ENCODE measurements at places on chromosomes 1 and 21. TPM values are rescaled to one million over a fixed set of nuclear protein-coding genes. Genes with fewer than 3 reads are reported as not detected.

DNA sequence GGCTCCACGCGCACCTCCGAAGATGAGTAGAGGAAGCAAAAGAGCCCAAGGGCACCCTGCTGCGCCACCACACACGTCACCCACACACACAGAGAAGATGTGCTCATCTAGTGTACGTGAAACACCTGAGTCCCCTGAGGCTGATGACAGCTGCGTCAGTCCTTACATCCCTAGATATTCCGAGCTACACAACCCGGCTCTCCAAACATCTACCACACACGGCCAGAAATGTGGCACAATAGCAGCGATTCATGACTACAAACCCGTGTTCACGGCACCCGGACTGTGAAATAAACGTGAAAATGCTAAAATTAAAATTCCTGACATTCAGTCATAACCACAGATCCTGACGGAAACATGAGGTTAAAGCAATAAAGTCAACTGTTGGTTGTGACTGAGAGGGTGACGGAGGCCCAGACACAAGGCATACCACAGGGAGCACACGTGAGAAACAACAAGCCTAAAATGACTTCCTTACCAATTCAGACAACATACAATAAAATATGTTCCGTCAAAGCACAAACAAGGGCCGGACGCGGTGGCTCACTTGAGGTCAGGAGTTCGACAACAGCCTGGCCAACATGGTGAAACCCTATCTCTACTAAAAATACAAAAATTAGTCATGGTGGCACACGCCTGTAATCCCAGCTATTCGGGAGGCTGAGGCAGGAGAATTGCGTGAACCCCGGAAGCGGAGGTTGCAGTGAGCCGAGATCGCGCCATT, 7.3 kb downstream of the SSU72 start:
- no peaks in the 10 kb centered on the region for H3K27me3 ChIP-seq
- no peak for DNase-seq
- H3K27ac ChIP-seq, result no peak overlapping the region
- no peak overlapping the region for H3K4me3 ChIP-seq

DNA sequence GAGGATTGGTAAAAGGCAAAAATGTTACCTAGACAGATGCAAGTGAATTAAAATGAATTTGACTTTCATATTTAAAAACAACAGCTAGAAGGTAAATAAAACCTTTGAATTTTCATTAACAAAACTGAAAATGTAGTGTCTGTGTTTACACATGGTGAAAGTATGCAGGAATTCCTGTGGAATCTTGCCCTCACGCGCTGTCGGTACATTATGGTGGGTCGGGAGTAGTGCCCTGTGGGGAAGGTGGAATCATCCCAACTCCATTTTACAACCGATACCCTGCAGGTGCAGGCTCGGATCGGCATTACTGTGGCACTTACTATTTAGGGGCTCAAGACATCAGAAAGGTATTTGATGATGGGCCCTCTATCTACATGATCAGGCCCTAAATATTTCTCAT, 197.2 kb upstream of the MAP1LC3C start:
- H3K36me3 ChIP-seq, result no peaks in the 10 kb centered on the region
- no peak for DNase-seq
- H3K27me3 ChIP-seq, result no peaks in the 10 kb centered on the region
- H3K4me1 ChIP-seq, result no peaks in the 10 kb centered on the region

DNA sequence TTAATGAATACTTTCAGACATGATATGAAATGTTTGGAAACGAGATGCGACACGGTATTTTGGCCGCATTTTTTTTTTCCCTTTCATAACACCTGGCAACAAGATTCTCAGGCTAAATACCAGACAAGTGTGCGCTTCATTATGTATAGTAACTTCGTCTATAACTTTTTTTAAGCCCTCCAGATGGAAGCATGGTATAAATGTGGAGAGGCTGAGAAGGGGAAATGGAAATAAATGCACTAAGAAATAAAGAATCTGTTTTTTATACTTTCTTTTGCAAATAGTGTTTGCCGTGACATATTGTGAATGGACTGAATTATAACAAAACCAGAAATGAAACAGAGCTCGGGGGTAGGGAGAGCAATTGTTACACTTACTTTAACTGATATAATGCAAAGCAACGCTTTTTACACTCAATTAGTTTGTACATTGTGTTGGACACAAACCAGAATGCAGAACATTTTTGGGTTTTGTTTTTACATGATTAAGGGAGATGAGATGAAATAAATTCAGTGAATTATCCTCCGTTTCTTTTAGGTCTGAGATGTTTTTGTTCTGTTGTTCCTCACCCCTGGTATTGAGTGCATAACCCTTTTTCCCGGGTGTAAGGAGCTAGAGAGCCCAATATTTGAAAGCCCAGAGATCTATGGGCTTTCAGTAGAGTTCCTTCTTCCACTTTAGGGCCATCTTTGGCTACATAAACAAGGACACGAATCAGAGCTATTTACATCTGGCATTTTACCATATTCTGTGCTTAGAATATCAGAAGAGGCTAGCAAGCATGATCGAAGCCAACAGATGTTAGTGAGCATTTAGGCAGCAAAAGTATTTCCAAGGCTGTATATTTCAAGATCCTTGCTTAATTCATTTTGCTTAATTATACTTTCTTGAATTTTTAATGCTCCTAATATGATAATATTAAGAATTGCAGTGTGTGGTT, 478.0 kb downstream of the CAMTA1 start:
- no peak overlapping the region for H3K4me3 ChIP-seq
- H3K27ac ChIP-seq, result no peak overlapping the region
- no peaks in the 10 kb centered on the region for H3K36me3 ChIP-seq
- no peaks in the 10 kb centered on the region for H3K4me1 ChIP-seq

- no peak overlapping the region for H3K27ac ChIP-seq
- no peaks in the 10 kb centered on the region for H3K27me3 ChIP-seq
- no peak overlapping the region for H3K4me3 ChIP-seq
- no peaks in the 10 kb centered on the region for H3K36me3 ChIP-seq
- no peak for DNase-seq
These were observed 40.5 kb upstream of the SAMD13 start for GRCh38 chr1:84260852-84261518.

DNA sequence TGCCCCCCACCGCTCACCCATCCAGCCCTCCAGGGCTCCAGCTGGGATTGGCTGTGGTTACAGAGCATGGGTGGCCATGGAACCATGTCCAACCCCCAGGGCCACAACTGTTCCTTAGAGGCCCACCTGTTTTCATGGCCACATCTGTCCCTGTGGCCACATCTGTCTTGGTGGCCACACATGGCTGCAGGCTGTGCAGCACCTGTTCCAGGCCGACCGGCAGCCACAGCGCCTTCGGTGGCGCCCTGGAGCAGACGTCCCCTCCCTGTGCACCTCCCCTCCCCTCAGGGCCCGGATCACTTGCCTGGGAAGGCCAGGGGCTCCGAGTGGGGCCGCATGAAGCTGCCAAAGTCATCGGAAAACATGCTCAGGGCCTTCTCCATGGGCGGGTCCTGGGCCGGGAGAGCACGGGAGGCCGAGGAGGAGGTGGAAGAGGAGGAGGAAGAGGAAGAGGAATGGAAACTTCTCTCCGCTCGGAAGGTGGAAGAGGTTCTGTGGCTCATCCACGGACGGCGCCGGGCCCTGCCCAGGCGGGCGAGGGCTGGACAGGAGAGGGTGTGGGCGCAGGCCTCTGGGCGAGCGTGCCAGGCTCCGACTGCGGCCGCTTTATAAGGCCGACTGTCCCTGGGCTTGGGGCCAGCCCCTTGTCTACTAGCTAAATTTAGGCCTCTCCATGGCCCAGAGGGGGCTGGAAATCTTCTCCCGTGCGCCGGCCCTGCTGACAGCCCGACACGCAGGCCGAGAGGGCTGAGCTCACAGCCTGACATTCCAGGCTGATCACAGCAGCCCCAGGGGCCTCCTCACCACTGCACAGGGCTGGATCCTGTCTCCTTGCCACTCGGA, at the start of gene HSPB7:
Gene HSPB7, minus strand, starts transcription at position 583 of the 843 bp plus-strand sequence. Its CDS starts 80 bp downstream, at position 503.
- no peak for DNase-seq
- peaks cover 7% of the 10 kb centered on the region for H3K4me1 ChIP-seq
- no peak within 1 kb of the TSS for H3K27ac ChIP-seq

GOLT1A gene
- total RNA-seq, result 0.42 TPM

GRCh38 chr1:243842161-243842560, 7.9 kb downstream of the AKT3 start:
- peak overlapping the region; percentile 69 for H3K27ac ChIP-seq
- H3K4me3 ChIP-seq, result no peak overlapping the region
- no peaks in the 10 kb centered on the region for H3K36me3 ChIP-seq

GRCh38 chr1:169390303-169390702, 22.3 kb downstream of the BLZF1 start:
- H3K36me3 ChIP-seq, result peaks cover 46% of the 10 kb centered on the region
- H3K27ac ChIP-seq, result no peak overlapping the region
- H3K27me3 ChIP-seq, result no peaks in the 10 kb centered on the region
- H3K4me1 ChIP-seq, result no peaks in the 10 kb centered on the region

GRCh38 chr21:14541841-14542490, 4.1 kb downstream of the SAMSN1 start:
- no peak for DNase-seq
- no peaks in the 10 kb centered on the region for H3K36me3 ChIP-seq
- H3K4me1 ChIP-seq, result peaks cover 30% of the 10 kb centered on the region
- peak overlapping the region; percentile 74 for H3K4me3 ChIP-seq

DNA sequence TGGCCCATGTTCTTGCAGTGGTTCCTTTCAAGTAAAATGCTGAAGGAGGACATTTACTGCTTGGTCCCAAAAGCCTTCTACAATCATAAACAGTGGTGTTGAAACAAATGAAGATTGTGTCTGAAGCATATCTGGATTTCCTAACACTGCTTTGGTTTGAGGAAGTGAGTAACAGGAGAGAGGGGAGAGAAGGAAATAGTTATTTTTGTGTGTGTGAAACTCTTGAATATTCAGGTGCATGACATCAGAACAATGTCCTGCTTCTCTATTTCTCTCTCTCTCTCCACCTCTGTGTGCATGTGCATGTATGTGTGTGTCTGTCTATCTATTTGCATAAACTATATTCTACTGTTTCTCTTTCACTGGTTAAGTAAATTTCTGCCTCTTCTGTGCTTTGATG, 61.4 kb upstream of the TNFSF18 start:
- no peak overlapping the region for H3K4me3 ChIP-seq
- H3K27me3 ChIP-seq, result no peaks in the 10 kb centered on the region
- DNase-seq, result no peak
- H3K27ac ChIP-seq, result no peak overlapping the region

RPS6KA1 gene
- total RNA-seq, result 123 TPM

DNA sequence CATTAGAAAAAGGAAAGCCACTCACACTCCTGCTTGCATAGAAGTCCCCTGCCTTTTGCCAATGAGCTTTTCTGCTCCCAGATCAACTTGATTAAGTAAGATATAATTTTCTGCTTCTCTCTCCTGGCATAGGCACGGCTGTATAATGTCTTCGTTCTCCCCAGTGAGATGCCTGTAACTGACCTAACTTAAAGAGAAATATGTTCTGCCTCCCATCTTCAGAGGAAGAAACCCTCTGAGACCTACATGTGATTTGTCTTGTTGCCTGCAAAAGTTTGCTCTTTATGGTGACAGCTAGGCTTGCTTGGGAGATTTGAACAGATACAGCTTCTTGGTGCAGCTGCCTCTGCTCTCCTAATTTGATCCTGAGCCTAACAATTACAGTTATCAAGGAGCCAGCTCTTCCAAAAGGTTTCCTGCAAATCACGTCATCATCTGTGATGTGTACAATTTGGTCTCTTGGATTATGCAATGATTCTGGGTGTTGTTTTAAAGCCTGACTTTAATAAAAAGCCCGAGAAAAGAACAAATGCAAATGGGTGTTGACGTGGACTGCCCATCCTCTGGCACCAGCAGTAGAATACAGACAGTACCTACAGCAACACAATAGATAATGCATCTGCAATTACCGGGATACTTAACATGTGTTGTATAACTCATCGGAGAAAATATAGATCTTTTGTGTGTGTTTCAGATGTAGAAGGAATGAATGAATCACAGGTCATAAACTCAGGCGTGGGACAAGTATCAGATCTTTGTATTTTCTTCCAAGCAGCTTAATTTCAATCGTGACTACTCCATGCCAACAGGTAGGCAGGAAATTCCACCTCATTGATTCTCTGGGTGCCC, 76.2 kb upstream of the KAZN start:
- H3K27ac ChIP-seq, result no peak overlapping the region
- no peak for DNase-seq
- H3K4me1 ChIP-seq, result no peaks in the 10 kb centered on the region
- no peaks in the 10 kb centered on the region for H3K36me3 ChIP-seq
- no peak overlapping the region for H3K4me3 ChIP-seq

DNA sequence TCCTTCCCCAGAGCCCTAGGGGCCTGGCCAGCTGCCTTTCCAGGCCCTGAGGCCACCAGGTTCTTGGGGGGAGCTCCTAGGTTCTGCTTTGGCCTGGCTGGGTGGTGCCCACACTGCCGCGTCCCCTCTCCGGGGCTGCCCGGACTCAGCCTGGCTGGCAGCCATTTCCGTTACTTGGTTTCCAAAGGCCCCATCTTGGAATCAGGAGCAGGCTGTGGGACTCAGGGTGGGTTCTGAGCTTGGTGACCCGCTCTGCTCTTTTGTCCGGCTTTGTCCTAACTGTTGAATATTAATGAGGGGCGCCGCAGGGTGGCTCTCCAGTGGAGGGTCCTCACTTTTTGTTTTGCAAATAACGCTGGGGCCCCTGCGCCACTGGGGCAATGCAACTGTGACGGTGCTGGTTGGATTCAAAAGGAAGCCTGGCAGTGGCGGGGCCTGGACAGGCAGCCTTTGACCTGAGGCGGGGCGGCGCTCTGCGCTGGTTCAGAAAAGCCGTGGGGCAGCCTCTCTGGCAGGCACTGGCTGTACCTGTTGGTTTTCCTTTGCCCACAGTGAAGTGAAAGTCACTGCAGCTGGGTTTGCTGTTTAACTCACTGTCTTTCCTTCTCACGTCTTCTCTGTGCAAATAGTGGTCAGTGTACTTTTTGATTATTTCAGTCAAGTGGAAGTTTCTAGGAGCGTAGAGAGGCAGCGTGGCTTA, 20.2 kb downstream of the SKI start:
- H3K4me3 ChIP-seq, result no peak overlapping the region
- no peaks in the 10 kb centered on the region for H3K27me3 ChIP-seq
- peaks cover 13% of the 10 kb centered on the region for H3K4me1 ChIP-seq
- peaks cover 17% of the 10 kb centered on the region for H3K36me3 ChIP-seq
- no peak for DNase-seq

GRCh38 chr1:84146411-84147032, 2.5 kb downstream of the PRKACB start:
- DNase-seq, result no peak
- H3K36me3 ChIP-seq, result peaks cover 4% of the 10 kb centered on the region
- H3K27ac ChIP-seq, result peak overlapping the region; percentile 69
- peak overlapping the region; percentile 69 for H3K4me3 ChIP-seq

- H3K4me1 ChIP-seq, result no peaks in the 10 kb centered on the region
- H3K4me3 ChIP-seq, result no peak overlapping the region
- DNase-seq, result no peak
- H3K27ac ChIP-seq, result no peak overlapping the region
- H3K27me3 ChIP-seq, result no peaks in the 10 kb centered on the region
- H3K36me3 ChIP-seq, result no peaks in the 10 kb centered on the region
These were observed 25.1 kb upstream of the MYCL start for GRCh38 chr1:39926820-39927219.

ITLN2 gene
- not detected for total RNA-seq

FMO1 gene
- not detected for total RNA-seq
